CD4-positive, alpha-beta T cell treated with Interleukin-15 for 4 hours (primary cell): ENCODE measurements at places on chromosomes 4 and X.

DNA sequence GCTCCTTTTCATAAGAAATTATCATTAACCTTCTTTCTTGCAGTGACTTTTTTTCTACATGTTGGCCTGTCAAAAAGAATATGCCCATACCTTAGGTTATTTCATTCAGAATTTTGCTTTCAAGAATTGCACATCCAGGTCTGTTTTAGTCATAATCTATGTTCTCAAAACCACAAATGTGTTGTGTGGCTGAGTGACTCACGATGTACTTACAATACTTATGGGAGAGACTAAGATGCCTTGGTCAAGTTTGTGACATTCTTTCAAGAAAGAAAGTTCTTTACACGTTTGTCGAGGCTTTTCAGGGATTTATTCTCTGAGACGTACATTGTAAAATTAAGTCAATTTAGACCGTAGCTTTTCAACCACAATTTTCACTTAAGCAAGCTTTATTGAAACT is 396.7 kb downstream of the FSTL5 start:
- no peak for DNase-seq

DNA sequence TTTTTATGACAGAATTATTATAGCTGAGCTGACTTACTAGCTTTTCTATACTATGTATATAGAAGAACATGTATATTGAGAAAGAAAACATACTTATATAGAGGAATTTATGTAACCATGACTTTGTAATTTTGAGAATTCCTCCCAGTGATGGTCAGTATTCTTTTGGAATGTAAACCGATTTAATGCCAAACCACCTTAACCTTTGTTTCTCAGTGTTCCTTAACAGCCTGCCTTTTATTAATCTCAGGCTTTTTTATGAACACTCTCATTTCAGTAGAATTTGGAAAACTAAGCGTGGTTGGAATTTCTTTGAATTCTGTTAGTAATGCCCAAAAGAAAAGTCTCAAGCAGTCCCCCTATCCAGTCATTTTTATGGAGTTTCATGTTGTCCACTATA is 47.0 kb downstream of the MOSPD2 start:
- DNase-seq = no peak

DNA sequence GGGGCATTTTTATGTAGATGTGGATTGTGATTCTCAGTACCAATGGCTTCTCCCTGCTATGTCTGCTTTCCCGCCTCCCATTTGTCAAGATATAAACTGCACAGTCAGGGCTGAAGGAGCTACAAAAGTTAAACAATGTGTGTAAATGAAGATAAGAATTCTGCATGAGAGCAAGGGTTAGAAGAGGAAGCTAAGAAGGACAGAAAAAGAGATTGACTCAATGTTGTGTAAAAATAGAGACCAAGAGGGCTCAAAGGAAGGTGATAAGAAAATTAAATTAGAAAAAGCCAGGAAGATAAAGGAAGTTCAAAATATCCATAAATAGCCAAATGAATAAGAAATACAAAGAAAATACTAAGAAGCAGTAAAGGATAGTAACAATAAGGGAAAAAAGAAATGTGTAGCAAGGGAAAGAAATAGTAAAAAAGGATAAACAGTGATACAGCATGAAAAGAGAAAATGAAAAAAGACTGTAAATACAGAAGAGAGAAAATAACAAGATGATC is 82.5 kb downstream of the AMELX start:
- DNase-seq = no peak

GRCh38 chr4:151801547-151802516 is 41.0 kb upstream of the GATB start:
- DNase-seq = peak; percentile 67

- DNase-seq = no peak
Measured at GRCh38 chr4:139514382-139515059, 41.5 kb downstream of the SETD7 start.
